ENCODE measurements at places on chromosomes 12 and 14. TPM values are rescaled to one million over a fixed set of nuclear protein-coding genes. Genes with fewer than 3 reads are reported as not detected.
A peak's percentile ranks its signal among the peaks of the same experiment; 100 is the strongest.

- DNase-seq, result peak; percentile 47
These were observed 1.9 kb upstream of the FOXN3 start for GRCh38 chr14:89418976-89419375.

GRCh38 chr12:50597200-50598195, 92.7 kb downstream of the DIP2B start:
- peak; percentile 60 for DNase-seq

SLC2A14 gene
- total RNA-seq, result 0.12 TPM

- DNase-seq, result no peak
These were observed 152.1 kb upstream of the NAV3 start for GRCh38 chr12:77678621-77679020.

KCNH3 gene
- total RNA-seq, result 1.6 TPM

- DNase-seq, result no peak
These were observed 4.7 kb upstream of the SSH1 start for GRCh38 chr12:108861878-108862587.

- DNase-seq, result no peak
These were observed 38.7 kb upstream of the NCOR2 start for GRCh38 chr12:124605883-124606774.
